ENCODE measurements at places on chromosomes 2 and 18.
A peak's percentile ranks its signal among the peaks of the same experiment; 100 is the strongest.

GRCh38 chr2:241947876-241948275 is 78.3 kb downstream of the RTP5 start:
- no peak for DNase-seq

GRCh38 chr2:157345647-157346389 is 20.2 kb upstream of the ERMN start:
- no peak for DNase-seq

- no peak for DNase-seq
These were observed 151.8 kb downstream of the IRS1 start for GRCh38 chr2:226647621-226648518.

DNA sequence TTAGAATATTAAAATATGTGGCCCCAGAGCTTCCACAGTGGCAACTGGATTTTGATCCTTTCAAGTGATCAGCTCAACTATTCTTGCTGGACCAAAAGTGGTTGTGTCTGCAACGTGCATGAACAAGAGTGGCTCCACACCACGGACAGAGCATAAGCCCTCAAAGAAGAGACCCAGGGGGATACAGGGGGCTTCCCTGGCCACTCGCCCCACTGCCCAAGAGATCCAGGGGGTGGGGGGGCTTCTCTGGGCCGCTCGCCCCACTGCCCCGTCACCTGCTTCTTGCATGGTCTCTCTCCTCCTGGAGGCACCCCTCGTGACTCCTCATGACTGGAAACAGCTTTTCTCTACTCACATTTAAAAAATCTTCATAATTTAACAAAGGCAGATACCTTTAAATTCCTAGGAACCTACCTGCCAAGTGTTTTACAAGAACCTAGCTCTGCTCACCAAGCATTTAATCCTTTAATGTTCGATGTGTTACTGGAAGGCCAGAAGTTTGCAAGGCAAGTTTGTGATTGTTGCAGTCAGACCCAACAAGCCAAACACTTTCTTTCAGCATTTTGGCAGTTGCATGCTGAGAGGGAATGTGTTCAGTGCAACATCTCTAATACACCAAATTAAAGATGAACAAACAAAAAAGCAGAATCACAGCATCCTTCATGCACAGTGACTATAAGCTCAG is 174.3 kb downstream of the BCL2 start:
- DNase-seq: no peak

- DNase-seq: no peak
These were observed 75.4 kb downstream of the EPC2 start for GRCh38 chr2:148719941-148720436.

DNA sequence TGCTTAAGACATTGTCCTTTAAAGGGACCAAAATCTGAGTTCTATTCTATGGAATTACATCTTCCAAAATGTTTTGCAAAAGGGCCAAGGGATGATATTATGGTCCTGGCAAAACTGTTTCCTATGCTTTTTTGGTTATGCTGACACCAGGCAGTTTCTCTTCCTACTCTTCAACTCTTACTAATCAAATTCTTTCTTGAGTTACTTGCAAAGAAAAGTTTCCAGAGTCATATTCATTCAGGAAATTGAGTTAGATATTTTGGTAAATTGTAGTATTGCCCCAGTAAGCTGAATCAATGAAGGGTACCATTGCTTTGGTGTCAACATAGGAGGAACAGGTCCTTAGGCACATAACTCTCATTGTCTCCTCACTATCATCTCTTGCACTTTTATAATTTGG is 118.8 kb downstream of the DPP4 start:
- DNase-seq: no peak

GRCh38 chr2:159562248-159562647 is 54.1 kb downstream of the BAZ2B start:
- no peak for DNase-seq

DNA sequence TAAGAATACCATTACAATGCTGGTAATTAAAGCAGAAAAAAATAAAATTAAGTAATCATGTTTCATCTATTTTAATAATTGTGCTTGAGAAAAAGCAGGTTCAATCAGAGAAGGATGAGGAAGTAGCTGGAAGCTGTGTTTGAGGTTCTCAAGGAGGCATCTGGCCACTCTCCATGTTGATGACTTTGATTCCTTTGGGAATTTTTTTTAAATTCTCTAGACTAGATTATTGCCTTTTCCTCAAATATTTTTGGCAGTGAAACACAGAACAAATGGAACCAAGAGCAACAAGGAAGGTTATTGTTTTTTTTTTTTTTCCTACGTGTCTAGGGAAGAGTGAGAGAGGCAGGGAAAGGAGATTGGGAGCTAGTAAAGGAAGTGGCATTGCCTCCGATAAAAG is 99.9 kb upstream of the NRP2 start:
- no peak for DNase-seq

GRCh38 chr2:174027956-174028355 is 62.8 kb upstream of the SP3 start:
- no peak for DNase-seq

- no peak for DNase-seq
These were observed 262.0 kb upstream of the RASGRP3 start for GRCh38 chr2:33214436-33214835.

DNA sequence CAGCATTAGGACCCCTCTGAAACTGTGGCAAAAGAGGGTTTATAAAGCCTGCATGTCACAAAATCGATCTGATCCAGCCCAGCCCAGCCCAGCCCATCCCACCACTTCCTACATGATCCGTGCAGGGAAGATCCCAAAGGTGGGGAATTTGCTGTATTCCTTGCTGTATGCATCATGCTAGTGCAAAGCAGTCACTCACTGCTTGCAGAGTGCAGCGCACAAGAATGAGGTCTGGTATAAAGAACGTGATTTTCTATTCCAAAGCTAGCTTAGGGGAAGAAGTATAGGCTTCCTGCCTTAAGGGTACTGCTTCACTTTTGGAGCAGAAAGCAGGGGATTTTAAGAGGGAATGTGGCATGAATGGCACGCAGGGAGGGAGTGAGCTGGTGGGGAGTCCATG is 18.9 kb upstream of the SERPINB11 start:
- DNase-seq: no peak

- DNase-seq: no peak
These were observed 1896.8 kb upstream of the CELF4 start for GRCh38 chr18:39462436-39462835.

- peak; percentile 37 for DNase-seq
These were observed 175.5 kb downstream of the ZNF407 start for GRCh38 chr18:74773171-74773624.

DNA sequence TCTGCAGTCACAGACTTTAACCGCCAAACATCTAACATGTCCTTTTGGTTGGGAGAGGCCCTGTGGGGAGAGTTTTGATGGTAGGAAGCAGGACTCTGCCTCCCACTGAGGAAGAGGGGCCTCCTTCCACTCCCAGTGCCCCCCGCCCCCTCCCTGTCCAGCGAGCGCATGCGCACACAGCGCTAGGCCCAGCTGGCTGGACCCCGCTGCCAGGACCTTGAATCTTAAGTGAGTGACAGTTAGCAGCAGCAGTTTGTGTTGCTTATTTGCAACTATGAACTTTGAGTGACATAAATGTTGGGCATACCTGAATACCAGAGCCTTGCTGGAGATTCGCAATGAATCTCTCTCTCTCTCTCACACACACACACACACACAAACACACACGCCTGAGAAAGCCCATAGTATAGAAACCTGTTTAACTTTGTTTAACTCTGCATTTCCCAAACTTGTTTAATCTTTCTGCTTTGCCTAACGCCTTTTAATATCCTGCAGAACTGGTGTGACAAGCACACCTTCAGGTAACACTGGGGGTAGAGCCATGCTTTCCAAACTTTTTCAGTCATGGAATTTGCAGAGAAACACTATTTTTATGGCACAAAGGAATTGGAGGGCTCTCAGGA is 134.6 kb upstream of the SMAD2 start:
- DNase-seq: no peak

Data from GM12864 (cell line).